ENCODE measurements at places on chromosomes 3 and 15.

DNA sequence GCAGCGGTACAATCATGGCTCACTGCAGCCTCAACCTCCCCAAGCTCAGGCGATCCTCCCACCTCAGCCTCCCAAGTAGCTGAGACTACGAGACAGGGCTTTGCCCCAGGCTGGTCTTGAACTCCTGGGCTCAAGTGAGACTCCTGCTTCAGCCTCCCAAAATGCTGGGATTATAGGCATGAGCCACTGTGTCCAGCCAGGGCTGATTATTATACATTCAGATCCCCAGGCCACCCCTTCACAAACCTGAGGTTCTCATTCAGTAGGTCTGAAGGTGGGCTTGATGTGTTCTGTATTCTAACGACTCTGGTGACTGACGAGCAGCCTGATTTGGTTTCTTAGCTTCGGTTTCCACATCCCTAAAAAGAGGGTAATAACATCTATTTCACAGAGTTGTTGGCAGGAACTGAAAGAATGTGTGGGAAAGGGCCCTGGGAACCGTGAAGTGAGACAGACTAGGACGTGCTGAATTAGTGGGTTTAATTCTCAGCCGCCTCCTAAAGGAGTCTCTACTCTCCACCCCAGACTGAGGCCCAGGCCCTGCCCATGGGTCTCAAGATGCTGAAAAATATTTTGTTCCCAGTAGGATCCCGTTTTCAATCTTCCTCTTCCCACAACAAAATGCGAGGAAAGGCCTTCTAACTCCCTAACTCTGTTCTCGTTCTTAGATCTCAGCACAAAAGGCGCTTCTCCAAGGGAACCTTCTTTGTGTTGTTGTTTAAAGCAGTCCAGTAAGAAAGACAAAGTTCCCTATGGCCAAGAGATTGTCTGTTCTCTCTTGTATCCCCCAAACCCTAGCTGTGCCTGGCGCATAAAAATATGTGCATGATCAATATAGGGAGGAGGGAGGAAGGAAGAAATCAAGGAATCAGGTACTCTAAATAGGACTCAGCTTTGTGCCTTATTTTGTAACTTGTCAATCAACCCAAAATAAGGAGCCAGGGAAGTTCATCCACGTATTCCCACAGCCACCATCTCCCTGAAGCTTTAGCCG, 210.0 kb upstream of the TOPAZ1 start:
- DNase-seq = no peak

DNA sequence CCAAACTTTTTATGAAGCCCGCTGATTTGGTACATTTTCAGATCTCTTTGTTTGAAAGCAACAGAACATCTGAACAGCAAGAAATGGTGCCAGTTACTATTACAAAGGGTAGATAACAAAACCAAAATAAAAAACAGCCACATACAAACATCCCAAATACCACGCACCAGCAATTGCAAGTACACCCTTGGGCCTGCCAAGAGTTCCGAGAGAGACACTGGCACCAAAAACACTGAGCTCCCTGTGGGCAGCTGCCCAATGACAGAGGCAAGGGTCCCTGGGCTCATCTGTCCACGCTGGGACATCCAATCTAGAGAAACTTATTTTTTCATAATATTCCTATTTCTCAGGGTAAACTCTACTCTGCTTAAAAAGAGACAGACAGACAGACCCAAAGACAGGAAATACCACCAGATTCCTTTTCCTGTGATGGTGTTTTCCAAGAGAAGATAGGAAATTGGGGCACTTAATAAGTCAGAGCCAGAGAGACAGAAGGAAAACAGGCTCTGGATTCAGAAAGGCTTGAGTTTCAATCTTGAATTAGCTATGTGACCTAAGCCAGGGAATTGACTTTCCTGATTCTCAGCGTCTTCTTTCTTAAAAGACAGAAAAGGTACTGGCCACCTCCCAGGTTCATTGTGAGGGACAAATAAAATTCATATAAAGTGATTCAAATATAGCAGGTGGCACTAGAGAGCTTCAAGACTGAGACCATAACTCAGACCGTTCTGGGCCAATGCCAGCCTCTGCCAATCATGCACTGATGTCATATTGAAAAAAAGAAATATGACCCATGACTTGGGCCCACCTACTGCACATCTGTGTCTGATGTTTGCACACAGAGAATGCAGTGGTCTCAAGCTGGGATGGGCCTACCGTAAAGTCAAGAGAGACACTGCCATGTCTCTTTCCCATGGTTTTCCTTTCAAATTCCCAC, 61.3 kb downstream of the FOXP1 start:
- no peak for DNase-seq

DNA sequence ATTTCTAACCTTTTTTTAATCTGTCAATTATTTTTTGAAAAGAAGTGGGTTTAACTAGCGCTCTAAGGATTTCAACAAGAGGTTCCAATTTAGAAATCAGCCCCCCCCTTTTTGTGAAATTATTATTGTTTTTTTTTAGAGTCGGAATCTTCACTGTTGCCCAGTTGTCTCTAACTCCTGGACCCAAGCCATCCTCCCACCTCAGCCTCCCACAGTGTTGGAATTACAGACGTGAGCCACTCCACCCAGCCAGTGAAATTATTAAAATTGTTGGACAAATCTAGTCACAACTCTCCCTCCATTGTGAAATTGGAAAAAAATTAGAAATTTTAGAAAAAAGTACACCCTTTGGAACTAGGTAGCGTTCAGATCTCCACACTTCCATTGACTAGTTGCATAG, 2.5 kb downstream of the AKAP13 start:
- DNase-seq = no peak

- DNase-seq = no peak
Measured at GRCh38 chr3:84724877-84725276, 233.9 kb upstream of the CADM2 start.

All from right renal cortex interstitium (tissue), 3 donors.